ENCODE measurements at places on chromosomes 5 and 9.

DNA sequence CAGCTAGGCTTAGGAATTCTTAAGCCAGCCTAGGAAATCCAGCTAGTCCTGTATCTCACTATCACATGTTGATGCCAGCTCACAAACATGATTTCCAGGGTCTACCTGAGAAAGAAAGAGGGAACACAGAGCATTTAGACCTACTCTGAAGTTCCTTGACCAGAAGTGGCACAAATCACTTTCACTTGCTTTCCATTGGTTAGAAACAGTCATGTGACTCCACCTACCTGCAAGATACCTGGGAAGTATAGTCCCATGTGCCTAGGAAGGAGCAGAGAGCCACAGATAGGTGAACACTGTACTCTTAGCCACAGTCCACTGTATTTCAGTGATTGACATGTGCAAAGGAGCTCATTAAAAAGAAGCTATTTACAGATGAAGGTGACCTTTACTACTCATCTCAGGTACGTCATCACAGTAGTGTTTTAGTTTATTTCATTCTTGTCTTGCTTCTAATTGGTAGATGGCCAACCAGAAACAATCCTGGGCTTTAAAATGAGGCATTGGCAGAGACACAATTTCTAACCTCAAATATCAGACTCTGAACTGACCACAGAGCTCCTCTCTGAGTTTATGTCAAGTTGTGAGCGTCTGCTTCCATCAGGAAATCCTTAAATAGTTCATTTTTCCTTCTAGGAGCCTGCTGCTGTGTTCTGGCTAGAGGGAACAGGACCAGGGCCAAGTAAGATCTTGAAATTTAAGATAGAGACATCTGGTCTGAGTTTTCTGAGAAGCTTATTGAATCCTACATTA lies 340.7 kb downstream of the TLE4 start:
- no peak for DNase-seq

DNA sequence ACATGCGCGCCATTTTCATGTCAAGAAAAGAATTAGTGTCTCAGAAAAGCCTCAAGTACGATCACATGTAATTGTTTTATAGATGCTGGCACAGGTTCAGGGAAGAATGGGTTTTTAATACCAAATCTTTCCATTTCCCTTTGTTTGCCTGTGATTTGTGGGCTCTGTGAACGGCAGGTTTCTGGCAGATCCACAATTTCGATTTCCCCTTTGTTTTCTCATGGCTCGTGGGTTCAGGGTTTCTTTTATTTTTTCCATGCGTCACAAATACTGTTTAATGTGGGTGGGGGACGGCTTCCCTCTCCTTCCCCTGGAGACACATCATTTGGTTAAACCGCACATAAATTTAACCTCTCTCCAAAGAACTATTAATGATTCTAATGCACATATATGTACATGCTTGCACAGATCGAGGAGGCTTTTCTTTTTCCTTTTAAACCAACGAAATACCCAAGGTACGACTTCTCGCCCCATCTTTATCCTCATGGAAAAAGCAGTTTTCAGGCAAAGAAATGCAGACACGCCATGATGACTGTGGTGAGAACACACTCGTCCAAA lies 195.9 kb downstream of the SLIT3 start:
- DNase-seq, result no peak

DNA sequence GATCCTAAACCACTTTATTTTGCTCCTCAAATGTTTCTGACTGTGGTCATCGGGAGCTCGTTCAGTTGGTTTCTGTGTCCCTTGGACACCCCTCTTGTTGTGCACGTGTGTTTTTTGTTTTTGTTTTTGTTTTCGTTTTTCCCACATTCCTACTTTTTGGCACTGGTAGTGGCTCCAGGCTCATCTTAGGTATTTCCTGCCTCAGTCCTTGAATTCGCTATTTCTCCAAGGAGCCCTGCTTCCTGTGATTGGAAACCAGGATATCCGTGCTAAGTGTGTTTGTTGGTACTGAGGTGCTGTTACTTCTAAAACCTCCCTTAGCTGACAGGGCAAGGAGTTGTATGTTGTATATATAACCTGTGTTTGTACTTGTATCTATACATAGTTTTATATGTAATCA lies 5.9 kb downstream of the HMCN2 start:
- no peak for DNase-seq

DNA sequence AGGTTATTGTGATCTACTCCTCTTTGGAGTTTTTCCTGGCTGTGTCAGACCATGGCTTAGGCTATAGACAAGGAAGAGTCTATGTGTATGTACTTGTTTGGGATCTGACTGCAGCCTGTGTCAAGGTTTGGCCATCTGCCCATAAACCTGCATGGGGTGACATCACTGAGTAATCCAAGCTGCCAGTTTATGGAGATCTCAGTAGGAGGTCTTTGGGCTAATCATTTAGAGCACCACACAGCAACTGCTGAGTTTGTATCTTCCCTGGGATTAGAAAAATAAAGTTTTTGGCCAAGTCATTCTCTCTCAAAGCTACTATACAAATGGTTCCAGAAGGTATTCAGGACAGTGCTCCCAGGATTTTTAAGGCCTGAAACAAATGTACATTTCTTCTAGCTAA lies 65.5 kb upstream of the HSPB3 start:
- no peak for DNase-seq
